ENCODE measurements at places on chromosomes 12 and 14.

- peak; percentile 62 for DNase-seq
Measured at GRCh38 chr12:55935738-55936151, 4.8 kb downstream of the DGKA start.

DNA sequence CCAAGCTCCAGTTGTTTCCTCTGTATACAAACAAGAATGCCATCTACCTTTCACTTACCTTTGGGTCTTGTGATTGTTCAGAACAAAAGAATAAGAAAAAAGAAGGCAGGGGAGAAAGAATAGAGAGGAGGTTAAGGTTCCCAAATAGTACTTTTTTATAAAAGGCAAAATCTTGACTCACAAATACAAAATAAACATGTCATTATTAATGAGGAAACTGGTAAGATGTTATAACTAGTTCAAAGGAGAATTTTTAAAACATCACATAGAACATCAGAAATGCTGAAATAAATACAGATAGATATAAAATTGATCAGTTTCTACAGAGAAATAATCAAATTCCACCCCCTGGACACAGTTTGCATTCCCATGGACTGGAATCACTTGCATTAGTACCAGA is 446.7 kb upstream of the CCDC196 start:
- DNase-seq = no peak

GRCh38 chr12:117421068-117421752 is 59.8 kb upstream of the NOS1 start:
- no peak for DNase-seq

DNA sequence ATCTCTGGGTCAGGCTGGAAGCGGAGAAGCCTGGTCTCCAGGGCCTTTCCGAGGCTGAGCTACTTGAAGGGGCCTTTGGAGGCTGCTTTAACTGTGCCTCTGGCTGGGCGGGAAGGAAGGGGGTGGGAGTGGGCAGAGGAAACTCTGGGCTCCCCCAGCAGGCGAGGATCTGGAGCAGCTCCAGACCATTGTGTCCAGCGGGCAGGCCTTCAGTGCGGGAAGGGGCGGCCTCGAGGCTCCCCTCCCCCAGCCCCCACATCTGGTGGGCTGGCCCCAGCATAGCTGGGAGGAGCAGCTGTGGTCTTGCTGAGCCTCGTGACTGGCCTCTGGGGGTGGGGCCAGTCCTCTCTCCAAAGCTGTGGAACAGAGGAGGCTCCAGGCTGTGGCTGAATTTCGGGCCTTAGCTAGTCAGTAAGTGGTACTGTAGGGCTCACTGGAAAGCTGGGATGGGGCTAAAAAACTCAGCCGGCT is 3.4 kb downstream of the TAMALIN start:
- DNase-seq = no peak

DNA sequence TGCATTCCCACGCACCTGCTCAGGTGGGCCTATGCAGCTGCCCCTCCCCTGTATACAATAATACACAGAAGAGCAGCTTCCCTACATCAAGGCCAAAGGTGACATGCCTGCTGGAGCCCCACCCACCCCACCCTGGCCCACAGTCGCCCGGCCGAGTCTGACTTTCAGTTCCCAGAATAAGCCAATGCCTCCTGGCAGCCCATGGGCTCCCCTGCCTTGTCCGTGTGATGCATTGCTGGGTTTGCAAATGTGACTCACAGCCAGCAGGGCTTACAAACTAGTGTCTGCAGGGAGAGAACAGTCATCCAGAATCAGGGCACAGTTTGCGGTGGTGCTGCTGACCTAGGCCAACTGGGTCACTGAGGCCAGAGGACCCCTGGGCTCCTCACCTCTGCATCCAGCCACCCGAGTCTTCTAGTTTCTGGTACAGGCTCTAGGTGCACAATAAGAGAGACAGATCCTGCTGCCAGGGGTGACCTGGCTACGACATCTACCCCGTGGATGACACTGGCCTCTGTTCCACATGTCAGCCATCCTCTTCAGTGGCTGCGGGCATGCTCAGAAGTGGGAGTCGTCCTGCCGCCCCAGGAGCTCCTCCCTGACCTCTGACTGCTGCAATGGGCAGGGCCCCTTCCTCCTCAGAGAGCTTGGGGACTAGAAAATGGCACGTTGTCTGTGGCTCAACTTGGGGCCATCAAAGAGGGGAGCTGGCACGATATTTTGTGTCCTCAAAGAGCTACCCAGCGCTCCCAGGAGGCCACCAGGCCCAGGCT is 84.5 kb downstream of the CHGA start:
- DNase-seq = no peak

DNA sequence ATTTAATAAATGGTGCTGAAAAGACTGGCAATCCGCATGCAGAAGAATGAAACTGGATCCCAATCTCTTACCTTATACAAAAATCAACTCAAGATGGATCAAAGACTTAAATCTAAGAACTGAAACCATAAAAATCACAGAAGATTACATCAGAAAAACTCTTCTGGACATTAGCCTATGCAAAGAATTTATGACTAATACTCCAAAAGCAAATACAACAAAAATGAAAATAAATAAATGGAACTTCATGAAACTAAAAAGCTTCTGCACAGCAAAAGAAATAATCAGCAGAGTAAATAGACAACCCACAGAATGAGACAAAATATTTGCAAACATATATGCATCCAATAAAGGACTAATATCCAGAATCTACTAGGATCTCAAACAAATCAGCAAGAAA is 14.3 kb upstream of the CLEC1A start:
- no peak for DNase-seq

DNA sequence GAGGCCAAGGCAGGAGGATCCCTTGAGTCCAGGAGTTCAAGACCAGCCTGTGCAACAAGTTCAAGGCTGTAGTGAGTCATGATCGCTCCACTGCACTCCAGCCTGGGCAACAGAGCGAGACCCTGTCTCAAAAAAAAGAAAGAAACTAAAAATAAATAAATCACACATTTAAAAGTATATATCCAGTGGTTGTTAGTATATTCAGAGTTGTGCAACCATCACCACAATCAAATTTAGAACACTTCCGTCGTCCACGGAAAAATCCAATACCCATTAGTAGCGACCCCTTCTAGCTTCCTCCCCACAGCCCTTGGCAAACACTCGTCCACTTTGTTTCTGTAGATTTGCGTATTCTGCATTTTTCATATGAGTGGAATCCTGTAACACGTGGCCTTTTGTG is 44.7 kb upstream of the EML1 start:
- DNase-seq = no peak
